ENCODE measurements at places on chromosomes 5 and 9.

- no peak for DNase-seq
- H3K27me3 ChIP-seq = no peaks in the 10 kb centered on the region
- H3K4me3 ChIP-seq = no peak overlapping the region
- no peaks in the 10 kb centered on the region for H3K4me1 ChIP-seq
- no peak overlapping the region for H3K27ac ChIP-seq
- H3K36me3 ChIP-seq = no peaks in the 10 kb centered on the region
These were observed 589.2 kb downstream of the SEMA5A start for GRCh38 chr5:8956659-8957058.

- no peak overlapping the region for H3K4me3 ChIP-seq
- H3K36me3 ChIP-seq = peaks cover 8% of the 10 kb centered on the region
- no peaks in the 10 kb centered on the region for H3K27me3 ChIP-seq
These were observed 10.4 kb downstream of the TRIM14 start for GRCh38 chr9:98108531-98109031.

DNA sequence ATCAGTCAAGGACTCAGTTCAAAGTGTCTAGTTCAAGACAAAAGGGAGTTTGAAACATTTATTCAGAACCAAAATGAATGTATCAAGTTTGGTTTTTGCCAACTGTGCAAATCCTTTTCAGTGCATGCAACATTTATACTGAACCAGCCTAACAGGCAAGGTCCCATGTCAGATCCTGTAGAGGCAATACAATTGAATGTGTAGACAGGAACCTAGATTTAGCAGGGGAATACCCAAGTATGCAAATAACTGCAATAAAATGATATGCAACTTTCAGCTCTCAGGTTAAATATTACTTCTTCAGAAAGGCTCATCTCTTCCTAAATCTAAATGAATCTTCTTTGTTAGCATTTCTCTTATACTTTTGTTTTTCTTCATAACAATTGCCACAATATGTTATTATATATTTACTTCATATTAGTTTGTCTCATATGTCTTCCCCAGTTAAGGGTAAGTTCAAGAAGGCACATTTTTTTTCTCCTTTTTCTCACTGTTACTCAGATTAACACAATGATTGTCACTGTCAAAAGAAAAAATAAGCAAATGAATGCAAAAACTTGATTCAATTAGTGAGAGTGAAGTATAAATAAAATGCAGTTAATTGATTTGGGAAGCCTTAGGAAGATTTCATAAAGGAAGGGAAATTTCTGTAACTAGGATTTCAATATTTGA is 163.9 kb upstream of the RASA1 start:
- H3K27me3 ChIP-seq = no peaks in the 10 kb centered on the region
- H3K27ac ChIP-seq = no peak overlapping the region
- no peaks in the 10 kb centered on the region for H3K36me3 ChIP-seq
- no peak for DNase-seq
- H3K4me1 ChIP-seq = no peaks in the 10 kb centered on the region
- H3K4me3 ChIP-seq = no peak overlapping the region

GRCh38 chr5:141640698-141641097 is 3.9 kb downstream of the RELL2 start:
- H3K4me1 ChIP-seq = peaks cover 13% of the 10 kb centered on the region
- H3K36me3 ChIP-seq = no peaks in the 10 kb centered on the region
- H3K27ac ChIP-seq = peak overlapping the region; percentile 49

DNA sequence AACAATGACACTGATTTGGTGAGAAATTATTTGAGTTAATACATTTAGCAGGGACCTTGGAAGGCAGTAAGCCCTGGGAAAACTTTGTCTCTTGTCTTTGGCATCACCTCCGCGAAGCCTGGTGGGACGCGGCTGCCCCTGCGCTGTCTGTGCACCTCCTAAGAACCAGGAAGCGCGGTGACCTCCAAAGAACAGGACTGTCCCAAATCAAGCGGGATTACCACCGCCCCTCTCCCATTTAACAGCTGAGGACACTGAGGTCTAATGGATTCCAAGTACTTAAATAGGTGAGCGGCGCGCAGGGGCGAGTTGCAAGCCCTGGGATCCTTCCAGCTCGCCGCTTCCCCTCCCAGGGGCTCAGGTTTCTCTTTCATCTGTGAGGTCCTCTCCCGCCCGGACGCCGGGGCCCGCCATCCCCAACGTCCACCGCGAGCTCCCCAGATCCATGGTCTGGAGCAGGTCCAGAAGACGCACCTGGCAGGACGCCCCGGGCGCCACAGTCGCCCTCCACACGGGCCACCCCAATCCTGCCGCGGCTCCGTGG is 432 bp downstream of the STARD4 start:
- no peaks in the 10 kb centered on the region for H3K27me3 ChIP-seq
- H3K4me3 ChIP-seq = peak overlapping the region; percentile 68
- DNase-seq = no peak
- H3K4me1 ChIP-seq = peaks cover 46% of the 10 kb centered on the region
- peak overlapping the region; percentile 95 for H3K27ac ChIP-seq

DNA sequence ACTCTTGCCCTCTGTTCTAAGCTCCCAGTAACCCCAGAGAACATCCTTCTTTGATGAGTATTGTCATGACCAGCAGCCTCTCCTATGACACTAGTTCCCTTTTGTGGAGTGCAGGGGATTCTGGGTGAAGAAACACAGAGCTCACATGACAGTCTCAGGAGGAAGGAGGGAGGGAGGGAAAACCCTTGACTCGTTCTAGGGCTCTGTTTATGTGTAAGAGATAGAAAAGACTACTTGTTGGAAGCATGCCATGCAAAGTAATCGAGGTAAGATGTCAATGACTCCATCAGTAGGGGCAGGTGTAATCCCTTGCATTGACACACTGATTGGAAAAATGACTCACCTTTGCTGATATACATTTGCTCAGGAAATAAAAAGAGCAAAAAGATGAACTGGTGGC is 190.2 kb upstream of the ELL2 start:
- no peaks in the 10 kb centered on the region for H3K27me3 ChIP-seq
- peaks cover under 1% of the 10 kb centered on the region for H3K4me1 ChIP-seq
- H3K4me3 ChIP-seq = no peak overlapping the region

Data from Caco-2 (cell line).